ENCODE measurements at places on chromosomes 7 and 10.

GRCh38 chr7:31419505-31420055, 79.1 kb upstream of the NEUROD6 start:
- no peak for DNase-seq

DNA sequence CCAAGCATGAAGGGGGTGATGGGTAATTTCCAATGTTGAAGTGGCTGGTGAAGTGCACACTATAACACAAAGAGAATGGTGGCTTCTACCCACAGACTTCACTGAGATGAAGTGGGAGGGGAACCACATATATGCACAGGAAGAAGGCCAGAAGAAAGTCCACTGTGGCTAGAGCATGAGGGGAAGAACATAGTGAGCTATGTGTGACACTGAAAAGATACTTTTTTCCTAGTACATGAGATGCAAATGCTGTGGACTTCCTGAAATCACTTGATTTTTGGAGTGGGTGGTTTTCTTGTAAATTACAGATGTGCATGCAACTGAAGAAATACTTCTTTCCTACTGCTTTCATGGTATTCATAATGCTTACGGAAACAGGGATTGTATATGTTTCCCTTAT, 115.6 kb upstream of the PHYHIPL start:
- no peak for DNase-seq

DNA sequence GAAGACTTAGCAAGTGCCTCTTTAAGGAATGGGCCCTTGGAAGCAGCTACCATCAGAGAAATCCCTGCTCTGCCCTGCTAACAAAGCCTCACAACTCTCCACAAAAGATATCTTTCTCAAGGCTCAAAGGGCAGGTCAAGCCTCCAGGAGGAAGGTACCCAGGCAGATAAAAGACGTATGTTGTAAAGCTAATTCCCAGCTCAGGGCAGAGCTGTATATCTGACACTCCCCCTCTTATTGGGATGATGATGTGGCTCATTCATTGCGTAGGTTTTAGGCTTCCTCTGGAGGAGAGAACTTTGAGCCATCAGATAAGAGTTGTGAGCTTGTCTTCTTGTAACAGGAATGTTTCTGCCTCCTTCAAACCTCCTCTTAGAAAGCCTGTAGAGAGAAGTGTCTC, 145.4 kb downstream of the CALN1 start:
- no peak for DNase-seq

GRCh38 chr7:153627323-153627722, 424.9 kb upstream of the DPP6 start:
- DNase-seq = no peak

- no peak for DNase-seq
Measured at GRCh38 chr10:90709727-90710126, 148.1 kb downstream of the HTR7 start.

GRCh38 chr7:92691578-92691977, 101.4 kb upstream of the FAM133B start:
- no peak for DNase-seq

DNA sequence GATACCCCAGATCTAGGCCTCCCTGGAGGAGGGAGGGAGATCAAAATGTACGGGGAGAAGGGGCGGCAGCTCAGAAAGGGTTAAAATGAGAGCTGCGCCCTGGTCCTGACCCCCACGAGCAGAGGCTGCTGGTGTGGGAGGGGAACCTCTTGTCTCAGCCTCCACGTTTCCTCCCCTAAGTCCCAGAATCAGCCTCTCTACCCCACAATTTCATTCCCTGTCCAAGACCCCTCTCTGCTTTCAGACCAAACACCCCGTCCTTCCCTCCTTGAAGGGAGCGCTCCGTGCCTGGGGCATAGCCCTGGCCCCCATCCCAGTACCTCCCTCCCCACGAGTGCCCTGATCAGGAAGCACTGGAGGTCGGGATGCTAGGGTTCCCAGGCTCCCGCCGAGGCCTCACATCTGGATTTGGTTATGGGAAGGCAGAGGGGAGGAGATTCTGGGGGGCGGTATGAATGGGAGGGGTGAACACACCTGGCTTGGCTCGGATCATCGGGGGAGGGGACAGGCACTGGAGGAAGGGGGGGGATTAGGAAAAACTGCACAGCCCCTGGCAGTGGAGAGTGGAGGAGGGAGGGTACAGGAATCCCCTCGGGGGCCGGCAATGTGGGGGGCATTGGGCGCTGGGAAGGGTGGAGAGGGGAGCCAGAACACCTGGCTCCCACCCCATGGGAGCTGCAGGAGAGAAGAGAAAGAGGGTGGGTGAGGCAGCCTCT, 2.7 kb downstream of the EPHB4 start:
- no peak for DNase-seq

- DNase-seq = no peak
Measured at GRCh38 chr7:24936121-24936824, 43.7 kb downstream of the OSBPL3 start.

GRCh38 chr7:3043544-3044371, at the start of gene CARD11:
CARD11 (minus strand) TSS chr7:3043867; CDS start chr7:2958506, 85,361 bp downstream.
- DNase-seq = no peak

- no peak for DNase-seq
Measured at GRCh38 chr10:97500297-97500575, 1.5 kb downstream of the UBTD1 start.

- peak; percentile 67 for DNase-seq
Measured at GRCh38 chr7:91083855-91084644, 180.2 kb upstream of the FZD1 start.
